Subcutaneous adipose tissue (tissue), 4 donors: ENCODE measurements at places on chromosomes 11 and 22. TPM values are rescaled to one million over a fixed set of nuclear protein-coding genes. Genes with fewer than 3 reads are reported as not detected.

NCF4 gene
- total RNA-seq: 35.2 TPM

LRRC75B gene
- total RNA-seq: 5.1 TPM

SCO2 gene
- 9.5 TPM for total RNA-seq

OR5D13 gene
- not detected for total RNA-seq

DDX25 gene
- not detected for total RNA-seq
